ENCODE measurements at places on chromosomes 4 and X.

DNA sequence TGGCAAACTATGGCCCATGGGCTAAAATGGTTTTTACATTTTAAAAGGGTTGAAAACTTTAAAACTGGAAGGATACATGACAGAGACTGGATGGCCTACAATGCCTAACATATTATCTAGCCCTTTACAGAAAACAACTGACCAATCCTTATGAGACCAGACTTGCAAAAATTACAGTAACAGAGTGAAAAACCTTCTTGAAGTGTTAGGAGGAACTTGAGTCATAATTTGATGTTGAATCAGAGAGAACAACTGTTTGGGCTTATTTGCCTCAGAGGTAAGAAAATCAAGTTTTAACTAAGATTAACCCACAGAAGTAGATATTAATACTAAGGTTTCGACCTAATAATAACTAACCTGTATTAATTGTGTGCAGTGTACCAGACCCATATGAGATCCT, 12.4 kb upstream of the NAP1L5 start:
- DNase-seq = no peak

DNA sequence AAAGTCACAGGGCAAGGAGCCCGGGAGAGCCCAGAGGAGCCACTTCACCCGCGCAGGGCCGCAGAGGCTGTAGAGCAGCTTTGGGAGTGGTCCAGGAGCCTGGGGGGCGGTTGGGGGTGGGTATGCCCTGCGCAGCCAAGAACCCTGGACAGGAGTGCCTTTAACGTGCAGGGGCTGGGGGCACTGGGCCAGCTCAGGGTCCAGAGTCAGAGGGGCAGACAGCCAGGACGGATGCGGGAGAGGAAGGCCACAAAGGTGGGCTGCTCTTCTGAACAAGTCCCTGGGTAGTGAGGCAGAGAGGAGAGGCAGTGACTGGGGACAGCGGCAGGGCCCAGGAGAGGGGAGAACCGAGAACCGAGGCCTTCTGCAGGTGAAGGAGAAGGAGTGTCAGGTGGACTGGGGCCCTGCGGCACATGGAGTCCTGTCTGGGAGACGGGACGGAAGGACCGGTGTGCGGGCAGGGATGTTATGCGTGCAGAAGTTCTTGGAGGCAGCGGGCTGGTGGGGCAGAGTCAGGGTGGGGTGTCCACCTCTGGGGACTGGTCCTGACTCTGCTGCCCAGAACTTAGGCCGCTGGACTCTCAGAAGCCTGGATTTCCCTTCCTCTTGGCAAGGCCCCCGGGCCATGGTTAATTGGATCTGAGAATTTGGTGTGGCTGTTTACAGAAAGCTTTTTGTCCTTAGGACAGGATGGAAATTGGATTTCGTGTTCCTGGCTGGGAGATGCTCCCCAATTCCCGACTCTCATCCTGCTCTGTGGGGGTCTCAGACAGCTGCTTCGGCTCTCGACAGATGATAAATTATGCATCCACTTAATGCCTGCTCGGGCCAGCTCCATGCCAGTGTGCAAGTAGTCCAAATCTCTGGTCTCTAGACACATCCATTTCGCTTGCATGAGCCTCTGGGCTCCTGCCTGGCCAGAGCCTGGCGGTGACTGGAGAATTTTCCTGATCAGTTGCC, 31.9 kb downstream of the ADRA2C start:
- DNase-seq = no peak

- DNase-seq = no peak
Measured at GRCh38 chrX:40104985-40105834, 7.5 kb upstream of the BCOR start.

- DNase-seq = no peak
Measured at GRCh38 chr4:87354168-87355102, 31.8 kb upstream of the HSD17B13 start.

DNA sequence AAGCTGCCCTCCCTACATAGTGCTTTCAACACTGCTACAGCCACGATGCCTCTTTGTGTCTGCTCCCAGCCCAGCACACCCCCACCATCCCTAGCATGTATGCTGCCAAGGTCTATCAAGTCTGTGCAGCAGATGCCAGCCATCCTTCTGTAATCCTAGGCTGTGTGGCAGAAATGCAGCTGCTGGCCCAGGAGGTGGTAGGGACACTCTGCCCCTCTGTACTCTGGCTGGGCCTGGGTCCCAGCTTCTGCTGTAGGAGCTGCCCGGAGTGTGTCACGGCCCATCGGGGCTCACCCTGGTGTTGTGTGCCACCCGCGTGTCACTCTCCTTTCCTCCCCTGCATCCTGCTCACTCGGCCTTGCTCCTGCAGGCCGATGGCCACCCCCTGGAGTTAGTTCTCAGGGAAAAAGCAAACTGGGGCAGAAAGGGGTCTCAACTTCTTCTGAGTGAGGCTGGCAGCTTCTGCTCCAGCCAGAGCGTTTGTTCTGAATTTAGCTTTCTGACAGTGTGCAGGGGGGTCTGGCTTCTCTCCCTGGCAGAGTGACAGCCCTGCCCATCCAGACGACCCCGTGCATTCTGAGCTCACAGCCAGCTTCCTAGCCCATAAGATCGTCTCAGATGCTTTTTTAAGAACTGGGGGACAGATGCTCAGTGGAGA, 22.7 kb downstream of the PSAPL1 start:
- no peak for DNase-seq

DNA sequence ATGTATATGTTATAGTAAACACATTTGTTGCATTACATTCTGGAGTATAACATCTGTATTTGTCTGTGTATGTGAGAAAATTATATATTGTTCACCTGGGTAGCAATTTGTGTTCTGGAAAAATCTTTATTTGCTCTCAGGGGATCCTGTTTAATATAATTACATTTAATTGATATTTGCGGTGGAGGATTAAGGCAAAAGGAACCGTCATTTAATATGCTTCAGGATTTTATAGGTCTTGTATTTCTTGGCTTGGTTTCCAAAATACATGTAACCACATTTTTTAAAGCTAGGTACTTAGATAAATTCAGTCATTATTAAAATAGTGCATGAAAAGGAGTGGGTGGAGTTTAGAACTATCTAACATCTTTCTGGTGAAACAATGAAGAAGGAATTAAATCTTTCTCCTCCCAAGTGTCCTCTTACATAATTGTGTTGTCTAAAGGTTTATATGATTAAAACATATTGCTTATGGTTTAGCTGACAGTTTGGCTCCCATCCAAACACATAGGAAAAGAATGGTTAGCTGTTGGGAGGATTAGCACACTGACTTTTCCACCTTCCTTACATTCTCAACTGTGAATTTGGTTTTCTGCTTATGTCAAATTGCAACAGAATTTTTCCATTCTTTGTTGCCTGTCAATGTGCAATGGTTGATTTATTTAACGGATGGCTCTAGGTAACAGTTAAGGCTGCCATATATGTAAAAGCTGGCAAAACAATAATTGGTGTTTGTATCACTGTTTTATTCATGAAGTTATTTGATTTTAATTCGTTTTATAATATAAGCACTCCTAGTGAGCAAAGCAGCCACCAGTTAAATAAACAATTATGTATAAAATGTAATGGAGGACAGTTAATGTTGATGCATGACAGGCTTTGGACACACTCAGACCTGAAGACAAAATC, 250.8 kb upstream of the SFRP2 start:
- no peak for DNase-seq

DNA sequence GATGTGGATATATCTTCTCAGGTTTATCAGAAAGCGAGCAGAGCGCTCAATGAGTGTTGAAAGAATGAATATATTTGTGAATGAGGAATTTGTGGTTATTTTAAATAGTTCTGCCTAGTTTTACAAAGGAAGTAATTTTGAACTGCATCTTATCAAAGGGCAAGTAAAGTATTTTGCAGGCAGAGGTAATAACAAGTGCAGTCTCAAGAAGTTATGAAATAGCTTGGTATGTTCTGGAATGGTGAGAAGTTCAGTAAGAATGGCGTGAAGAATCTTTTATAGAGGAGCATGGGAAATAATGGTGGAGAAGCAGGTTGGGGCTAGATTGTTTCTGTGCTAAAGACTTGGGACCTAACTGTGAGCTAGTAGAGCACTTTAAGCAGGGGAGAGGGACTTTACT, 10.9 kb downstream of the TMA16 start:
- DNase-seq = no peak

GRCh38 chr4:74042681-74043080, 4.2 kb upstream of the CXCL3 start:
- no peak for DNase-seq

- DNase-seq = no peak
Measured at GRCh38 chr4:76984127-76984526, 34.6 kb downstream of the SEPTIN11 start.

DNA sequence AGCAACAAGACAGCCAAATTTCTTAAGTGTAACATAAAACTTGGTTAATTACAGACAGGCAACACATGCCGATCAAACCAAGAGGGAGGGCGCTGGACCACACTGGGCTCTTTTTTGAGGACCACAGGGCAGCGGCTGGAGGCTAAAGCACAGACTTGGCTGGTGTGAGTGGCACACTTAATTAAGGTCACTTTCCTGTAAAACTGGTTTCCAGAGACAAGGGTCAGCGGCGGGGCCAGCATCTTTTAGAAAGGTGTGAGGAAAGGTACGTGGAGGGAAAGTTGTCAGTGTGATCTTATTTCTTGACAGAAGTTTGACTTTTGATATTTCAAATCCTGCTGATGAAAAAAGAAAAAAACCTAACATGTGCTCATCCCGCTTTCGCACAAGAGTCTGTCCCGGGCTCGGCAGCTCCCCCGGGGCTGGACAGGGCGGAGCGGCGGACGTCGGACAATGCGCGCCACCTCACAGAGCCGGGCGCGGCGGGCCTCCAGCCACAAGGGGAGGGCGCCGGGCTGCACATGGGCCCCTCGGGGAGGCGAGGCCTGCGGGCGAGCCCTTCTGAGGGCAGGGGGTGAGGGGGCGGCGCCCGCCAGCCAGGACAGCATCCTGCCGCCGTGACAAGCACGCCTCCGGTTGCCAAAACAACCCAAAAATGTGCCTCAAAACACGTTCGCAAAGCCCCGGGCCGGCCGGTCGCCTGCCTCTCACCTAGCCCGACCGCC, 660 bp upstream of the HSPA4L start:
- no peak for DNase-seq

DNA sequence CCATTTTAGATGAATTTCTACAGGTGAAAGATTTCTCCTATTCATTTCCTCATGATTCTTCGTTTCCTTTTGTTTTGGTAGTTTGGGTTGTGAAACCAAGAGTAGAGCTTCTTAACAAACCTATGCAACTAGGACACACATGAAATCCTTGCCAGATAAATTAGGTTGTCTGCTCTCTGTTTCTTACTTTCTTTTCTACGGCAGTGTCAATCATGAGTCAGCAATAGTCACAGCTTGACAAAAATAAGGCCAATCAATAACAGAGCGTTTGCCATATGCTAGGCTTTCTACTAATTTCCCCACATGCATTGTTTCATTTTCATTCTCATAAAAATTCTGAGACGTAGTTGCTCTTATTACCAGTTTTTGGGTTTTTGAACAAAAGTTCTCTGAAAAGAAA, 20.3 kb downstream of the CLRN2 start:
- no peak for DNase-seq

- no peak for DNase-seq
Measured at GRCh38 chr4:98638661-98639060, 19.8 kb downstream of the TSPAN5 start.

DNA sequence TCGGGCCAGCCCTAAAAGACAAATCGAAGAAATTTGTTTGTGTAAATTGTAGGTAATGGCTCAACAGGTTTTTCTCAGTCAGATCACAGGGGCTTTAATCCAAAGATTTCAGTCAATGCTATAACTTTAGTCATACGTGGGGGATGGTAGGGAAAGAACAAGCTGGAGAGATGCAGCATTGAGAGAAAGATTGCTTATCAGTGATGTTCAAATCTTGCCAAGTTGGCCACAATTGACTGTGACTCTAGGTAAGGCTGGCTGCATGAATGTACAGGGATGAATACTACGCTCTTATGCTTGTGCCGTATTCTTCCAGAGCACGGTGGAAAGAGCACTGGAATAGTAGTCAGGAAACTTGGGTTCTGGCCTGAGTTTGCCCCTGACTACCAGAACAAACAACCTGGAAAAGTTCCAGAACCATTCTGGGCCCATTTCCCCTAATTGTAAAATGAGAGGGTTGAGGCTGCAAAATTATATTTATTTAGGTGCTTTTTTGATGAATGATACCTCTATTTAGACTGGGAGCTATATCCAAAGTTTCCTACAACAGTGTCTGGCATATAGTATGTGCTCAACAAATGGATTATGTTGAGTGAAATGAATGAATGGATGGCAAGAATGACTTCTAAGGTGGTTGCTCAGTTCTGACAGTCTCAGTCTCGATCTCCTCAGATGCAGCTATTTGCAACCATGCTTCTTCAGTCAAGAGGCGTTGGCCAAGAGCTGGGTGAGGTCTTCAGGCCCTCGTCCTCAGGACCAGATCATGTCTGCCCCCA, 44.4 kb downstream of the TSC22D3 start:
- DNase-seq = no peak

DNA sequence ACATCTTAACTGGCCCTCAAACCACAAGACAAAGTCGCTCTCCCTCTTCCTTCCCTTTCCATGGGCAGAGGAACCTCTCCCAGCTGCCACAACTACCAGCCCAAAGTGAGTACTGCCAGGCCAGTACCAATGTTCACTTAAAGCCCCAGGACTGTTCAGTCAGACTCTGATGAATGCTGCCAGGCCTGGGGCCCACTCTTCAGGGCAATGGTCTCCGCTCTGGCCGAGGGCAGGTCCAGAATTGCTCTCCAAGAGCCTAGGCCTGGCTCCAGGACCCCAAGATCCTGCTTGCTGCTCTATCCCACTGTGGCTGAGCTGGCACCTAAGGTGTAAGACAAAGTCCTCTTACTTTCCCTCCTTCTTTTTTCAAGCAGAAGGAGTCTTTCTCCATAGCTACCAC, 790.9 kb downstream of the KLHL13 start:
- DNase-seq = no peak

DNA sequence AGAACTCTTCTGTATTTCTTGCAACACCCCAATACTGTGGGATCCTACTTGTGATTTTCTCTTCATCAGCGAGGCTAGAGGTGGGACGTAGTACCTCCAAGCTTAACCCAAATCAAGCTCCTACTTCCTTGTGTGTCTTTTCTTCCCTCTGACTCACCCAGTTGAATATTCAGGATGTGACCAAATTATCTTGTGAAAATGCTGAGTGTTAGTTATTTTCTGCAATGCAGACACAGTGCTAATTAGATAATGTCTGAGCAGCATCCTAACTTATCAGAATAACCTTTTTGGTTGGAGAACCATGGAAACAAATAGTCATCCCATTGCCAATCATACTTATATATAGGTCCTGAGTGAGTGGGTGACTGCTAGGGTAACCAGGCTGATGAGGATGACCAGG, 2.4 kb downstream of the MEPE start:
- DNase-seq = no peak

GRCh38 chr4:40190880-40191815, 5.7 kb upstream of the RHOH start:
- no peak for DNase-seq

DNA sequence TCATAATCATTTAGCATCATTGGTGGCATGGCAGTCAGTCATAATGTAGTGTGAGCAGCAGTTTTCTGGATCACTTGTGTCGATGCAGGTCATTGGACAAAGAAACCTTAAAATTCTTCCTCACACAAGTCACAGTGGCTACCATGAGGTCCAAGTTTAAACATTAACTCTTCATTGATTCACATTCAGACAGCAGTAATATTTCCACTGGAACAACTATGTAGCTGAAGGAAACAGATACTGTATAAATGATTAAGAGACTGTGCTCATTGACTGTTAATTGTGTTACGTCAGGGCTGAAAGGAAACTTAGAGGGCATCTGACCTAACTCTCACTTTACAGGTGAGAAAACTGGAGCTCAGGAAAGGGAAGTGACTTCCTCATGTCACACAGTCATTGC, 261.8 kb downstream of the KLHL13 start:
- DNase-seq = no peak

GRCh38 chr4:181528570-181529184, 714.5 kb upstream of the TENM3 start:
- no peak for DNase-seq

- DNase-seq = no peak
Measured at GRCh38 chrX:39261446-39262147, 460.3 kb downstream of the MID1IP1 start.
